ENCODE measurements at places on chromosomes 12 and 14.
A peak's percentile ranks its signal among the peaks of the same experiment; 100 is the strongest.

GRCh38 chr12:95204141-95204866, 13.0 kb downstream of the FGD6 start:
- DNase-seq = peak; percentile 83

- no peak for DNase-seq
Observed at GRCh38 chr14:63867933-63868921, 15.4 kb downstream of the SYNE2 start.

DNA sequence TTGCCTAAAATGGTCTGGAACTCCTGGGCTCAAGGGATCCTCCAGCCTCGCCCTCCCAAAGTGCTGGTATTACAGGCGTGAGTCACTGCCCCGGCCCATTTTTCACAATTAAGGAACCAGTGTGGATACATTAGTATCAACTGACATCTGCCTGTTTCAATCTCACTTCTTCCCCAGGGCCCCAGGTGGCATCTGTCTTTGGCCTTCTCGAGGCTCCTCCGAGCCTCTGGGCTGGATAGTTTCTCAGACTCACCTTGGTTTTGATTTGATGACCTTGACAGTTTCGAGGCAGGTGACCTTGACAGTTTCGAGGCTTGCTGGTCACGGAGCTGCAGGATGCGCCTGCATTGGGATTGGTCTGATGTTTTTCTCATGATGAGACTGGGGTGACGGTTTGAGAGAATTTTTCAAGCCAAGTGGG, 41.0 kb upstream of the NCOR2 start:
- DNase-seq = peak; percentile 69

- DNase-seq = no peak
Observed at GRCh38 chr12:473863-474577, 14.3 kb downstream of the B4GALNT3 start.

DNA sequence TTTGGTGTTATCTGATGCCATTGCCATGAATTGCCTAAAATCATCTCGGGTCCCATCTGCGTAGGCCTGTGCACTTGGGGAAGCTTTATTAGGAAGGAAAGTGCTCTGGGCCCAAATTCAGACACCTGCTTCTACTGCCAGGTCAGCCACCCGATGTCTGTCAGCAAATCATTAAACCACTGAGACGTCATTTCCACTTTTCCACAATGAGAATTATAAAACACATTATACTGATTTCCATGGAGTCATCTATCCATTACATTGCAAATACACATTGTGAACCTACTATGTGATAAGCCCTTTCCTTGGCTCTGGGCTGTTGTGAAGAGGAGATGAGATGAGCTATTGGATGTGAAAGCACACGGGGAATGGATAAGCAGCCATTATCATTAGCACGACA, 1022.9 kb downstream of the BCL11B start:
- no peak for DNase-seq
